ENCODE measurements at places on chromosomes 5 and 9.

DNA sequence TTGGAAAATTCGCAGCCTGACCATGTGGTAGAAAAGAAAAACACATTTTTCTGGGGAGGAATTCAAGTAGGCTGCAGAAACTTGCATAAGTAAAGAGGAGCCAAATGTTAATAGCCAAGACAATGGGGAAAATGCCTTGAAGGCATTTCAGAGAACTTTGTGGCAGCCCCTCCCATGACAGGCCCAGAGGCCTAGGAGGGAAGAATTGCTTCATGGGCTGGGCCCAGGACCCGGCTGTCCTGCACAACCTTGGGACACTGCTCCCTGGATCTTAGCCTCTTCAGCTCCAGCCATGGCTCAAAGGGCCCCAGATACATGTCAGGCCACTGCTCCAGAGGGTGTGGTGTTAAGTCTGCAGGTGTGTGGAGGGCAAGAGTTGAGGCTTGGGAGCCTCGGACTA, 158.6 kb downstream of the OSTF1 start:
- no peak for DNase-seq

DNA sequence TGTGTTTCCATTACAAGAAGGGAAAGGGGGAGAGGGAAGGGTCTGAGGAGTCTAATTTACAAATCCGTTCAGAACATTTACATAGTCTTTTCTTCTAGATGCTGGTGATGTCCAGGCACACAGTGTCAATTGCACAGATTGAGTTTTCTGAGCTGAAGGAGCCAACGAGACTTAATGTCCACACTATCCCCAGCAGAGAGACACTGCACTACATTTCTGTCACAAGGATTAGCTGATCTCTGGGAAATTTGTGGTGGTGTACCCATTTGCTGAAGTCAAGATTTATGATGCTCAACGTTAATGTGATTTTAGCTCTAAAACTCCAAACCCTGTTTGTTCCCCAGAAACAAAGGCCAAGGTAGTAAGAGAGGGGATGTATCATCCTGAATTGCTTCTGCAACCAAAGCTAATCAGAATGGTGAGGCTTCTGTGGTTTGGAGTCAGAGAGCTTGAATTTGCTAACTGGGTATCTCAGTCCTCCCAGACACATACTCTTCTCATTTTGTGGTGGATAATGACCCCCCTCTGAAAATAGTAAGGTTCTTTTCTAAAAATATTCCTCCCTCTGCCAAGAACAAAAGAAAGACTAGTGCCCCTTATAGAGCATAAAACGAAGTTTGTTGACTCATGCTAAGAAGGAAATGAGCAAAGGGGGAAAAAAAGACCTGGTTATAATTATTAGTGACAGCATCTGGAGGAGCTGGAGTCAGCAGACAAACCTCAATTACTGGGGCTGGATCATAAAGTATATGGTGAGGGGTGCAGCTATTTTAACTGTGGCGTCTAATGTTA, 416.9 kb downstream of the PSAT1 start:
- no peak for DNase-seq

GRCh38 chr9:137149942-137150616, 11.1 kb downstream of the GRIN1 start:
- DNase-seq: no peak

- no peak for DNase-seq
Observed at GRCh38 chr9:98331536-98332259, 76.2 kb upstream of the TBC1D2 start.

GRCh38 chr9:72315510-72316311, 49.3 kb downstream of the ZFAND5 start:
- DNase-seq: no peak

All from CD4-positive, alpha-beta T cell treated with Interleukin-1 beta for 1 hour (primary cell).